ENCODE measurements at places on chromosomes 6 and 20.

- no peak for DNase-seq
Observed at GRCh38 chr6:85470023-85470410, 20.1 kb downstream of the NT5E start.

GRCh38 chr6:73250016-73250415 lies 13.0 kb downstream of the KHDC1 start:
- no peak for DNase-seq

GRCh38 chr6:44047179-44047546 lies 80.1 kb downstream of the MRPL14 start:
- no peak for DNase-seq

- peak; percentile 53 for DNase-seq
Observed at GRCh38 chr6:12065321-12066140, 53.4 kb downstream of the HIVEP1 start.

DNA sequence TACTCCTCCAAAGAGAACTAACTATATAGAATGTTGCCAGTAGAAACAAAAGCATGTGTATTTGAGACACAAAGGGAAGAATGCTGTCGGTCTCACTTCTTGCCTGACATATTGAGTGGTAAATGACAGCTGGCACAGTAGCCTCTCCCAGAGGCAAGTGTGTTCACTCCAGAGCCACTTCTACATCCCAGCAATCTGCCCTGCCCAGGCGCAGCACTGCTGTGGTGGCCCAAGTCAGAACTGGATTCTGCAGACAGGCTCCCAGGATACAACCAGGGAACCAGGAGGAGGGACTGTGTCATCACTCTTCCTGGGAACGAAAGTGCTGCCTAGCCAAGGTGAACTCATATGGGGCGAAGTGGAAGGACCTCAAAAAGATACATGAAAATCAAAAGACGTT lies 103.2 kb upstream of the ARMC2 start:
- DNase-seq: no peak

- no peak for DNase-seq
Observed at GRCh38 chr20:24751551-24751950, 197.5 kb upstream of the CST7 start.

DNA sequence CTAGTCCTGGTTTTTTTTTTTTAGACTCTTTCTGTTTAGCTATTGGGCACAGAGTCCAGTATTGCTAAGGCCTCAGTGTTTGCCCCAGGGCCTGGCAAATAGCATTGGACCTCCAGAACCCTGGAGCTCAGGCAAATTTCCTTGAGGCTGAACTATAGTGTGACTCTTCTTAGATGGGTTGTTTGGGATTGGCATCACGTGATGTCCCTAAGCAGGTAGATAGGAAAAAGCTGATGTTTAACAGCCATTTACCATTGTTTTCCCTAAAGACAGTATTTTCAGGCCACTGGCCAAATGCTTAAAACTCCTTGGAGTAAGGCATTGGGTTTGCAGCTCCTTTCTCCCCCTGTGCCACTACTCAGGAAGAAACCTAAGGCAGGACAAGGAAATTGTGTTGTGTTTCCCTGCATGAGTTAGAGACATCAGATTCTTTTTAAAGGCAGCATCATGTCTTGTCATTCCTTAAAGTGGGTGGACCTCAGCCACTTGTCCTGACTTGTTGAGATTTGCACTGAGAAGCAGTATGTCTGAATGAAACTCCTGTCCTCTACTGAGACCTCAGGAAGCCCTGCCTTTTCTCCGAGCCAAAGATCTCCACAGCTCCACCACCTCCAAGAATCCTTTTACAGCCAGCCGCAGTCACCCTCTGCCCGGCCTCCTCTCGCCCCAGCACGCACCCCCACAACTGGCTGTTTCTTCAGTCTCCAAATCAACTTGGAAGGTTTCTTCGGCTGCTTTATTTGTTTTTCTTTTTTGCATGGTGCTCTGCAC lies 46.2 kb upstream of the RNF144B start:
- no peak for DNase-seq

DNA sequence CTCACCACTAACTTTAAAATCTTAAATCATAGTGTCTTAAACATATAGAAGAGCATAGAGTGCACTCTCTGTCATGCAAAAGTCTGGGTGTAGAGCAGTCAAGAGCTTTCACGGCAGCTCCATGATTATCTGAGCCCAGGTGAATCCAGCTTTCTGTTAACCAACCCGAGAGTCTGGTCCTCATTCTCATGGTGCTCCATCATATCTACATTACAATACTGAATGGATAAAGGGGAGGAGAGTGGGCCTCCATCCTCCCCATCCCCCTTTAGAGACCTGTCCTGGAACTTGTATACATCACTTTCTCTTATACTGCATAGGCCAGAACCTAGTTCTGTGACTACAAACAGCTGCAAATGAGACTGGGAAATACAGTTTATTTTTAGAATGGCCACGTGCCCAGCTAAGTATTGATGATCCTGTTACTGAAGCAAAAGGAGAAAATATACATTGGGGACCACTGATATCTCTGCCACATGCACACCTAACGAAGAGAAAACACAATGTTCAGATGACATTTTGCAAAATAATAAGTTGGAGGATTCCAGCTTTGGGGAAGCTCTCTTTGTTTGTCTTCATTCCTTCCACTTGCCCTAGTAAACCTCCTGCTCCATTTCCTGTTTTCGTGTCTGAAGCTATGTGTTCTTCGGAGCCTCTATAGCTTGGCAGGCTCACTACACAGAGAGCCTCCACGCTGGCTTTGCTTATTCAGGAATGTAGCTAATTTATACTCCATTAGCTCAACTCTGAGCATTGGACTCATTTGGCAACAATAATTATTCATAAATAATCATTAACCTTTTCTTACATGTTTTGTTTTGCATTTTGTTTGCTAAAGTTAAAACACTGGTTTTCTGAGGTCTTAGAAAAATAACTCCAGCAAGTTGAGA lies 110.1 kb downstream of the IYD start:
- DNase-seq: no peak

- DNase-seq: no peak
Observed at GRCh38 chr6:96571551-96571950, 8.6 kb downstream of the FHL5 start.

- DNase-seq: no peak
Observed at GRCh38 chr6:30219244-30219643, 6.0 kb upstream of the TRIM26 start.

DNA sequence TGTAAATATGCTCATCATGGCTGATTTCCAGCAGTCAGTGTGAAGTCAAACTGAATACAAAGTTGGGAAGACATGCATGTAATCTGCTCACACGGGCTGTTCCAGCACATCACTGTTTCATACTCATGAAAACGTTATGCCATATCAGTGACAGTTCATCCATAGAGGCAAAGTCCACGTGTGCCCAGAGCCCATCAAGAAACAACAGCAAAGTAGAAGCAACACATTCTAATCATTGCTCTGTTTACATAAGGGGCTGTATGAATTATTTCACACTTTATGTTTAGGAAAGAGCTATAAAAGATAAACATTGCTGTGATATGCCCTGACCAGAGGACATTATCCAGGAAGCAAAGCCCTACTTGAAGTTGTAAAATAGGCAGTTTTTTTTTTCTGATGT lies 157.0 kb upstream of the ENPP5 start:
- no peak for DNase-seq
